ENCODE measurements at places on chromosomes 12 and 14.

DNA sequence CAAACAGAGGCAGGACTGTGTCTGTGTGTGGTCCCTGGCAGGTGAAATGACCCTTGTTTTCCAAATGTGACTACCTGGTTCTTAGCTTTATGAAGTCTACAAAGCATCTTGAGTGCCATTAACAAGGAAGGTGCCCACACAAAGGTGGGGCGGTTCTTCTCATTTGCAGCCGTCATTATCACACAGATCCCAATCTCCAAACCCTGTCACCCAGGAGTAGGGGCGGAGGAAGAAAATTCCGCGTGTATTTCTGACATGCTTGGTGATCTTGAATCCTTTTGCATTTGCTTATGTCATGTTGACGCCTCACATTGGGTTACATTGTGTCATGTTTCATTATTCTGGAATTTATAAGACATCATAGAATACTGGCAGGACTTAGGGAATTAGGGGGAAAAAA lies 277.3 kb downstream of the VRK1 start:
- ATAC-seq = no peak

DNA sequence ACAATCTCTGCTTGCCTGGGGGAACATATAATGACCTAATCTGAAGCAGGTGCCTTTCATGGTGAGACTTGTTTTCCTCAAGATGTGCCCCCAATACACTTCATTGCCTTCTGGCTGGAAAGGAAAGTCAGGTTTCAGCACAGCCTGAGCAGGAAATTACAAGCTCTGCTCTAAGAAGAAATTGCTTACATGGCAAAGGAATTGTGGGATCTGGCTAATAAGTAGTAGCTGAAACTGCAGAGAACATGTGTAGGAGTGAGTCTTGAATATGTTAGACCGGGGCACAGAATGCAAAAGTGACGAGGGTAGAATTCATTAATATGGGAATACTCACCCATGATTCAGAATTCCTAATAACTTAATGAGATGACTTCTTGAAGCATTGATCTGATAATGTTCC lies 6.3 kb upstream of the CFAP54 start:
- no peak for ATAC-seq

GRCh38 chr12:53145383-53146260 lies 34.9 kb upstream of the ZNF740 start:
- ATAC-seq = no peak

DNA sequence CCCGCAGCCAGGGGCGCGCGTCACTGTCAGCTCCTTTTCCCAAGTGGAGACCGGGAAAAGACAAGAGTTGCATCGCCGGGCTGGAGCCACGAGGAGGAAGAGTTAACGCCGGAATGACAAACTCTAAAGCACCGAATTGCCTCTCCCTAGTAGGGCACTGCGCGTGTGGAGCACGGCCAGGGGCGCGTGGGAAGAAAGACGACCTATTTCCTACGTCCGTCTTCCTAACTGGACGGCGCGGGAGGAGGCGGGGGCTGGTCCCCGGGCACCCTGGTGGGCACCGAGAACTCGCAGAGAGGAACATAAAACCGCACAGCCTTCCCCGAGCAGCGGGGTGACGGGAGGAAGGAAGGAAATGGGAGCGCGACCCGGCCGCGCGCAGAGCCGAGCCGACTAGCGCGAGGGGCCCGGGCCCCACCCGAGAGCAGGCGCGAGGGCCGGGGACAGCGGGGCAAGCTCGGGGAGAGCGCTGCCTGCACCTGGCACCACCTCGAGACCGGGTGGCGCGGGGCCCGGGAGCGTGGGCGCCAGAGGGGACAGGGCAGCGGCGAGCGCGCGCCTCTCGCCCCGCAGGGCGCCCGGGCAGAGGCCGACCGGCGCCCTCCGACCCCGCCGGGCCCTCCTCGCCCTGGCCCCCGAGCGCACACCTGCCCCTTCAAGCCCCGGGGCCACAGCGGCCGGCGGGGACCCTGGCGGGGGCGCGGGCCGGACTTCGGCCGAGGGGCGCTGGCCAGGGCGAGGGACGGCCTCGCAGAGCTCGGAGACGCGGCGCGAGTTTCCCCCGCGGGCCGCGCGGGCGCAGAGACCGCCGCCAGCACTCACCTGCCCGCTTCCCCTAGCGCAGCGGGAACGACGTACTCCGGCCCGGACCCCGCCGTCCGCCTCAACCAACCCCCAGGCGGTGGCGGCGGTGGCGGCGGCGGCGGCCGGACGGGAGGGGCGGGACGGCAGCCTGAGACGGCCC lies at the start of gene SETD3:
Gene SETD3 (minus strand): TSS at position 954 of the 964 bp plus-strand sequence. CDS start 15,054 bp downstream, outside the sequence.
- no peak for ATAC-seq

GRCh38 chr12:107660861-107661415 lies 24.7 kb upstream of the PWP1 start:
- ATAC-seq = no peak

Data from activated CD4-positive, CD25-positive, alpha-beta regulatory T cell treated with anti-CD3 and anti-CD28 coated beads, Interleukin-2, amount 50 U/mL, for 24 hours (primary cell).